WTC11 (cell line): ENCODE measurements at places on chromosomes 2 and 18. TPM values are rescaled to one million over a fixed set of nuclear protein-coding genes. Genes with fewer than 3 reads are reported as not detected.

DNA sequence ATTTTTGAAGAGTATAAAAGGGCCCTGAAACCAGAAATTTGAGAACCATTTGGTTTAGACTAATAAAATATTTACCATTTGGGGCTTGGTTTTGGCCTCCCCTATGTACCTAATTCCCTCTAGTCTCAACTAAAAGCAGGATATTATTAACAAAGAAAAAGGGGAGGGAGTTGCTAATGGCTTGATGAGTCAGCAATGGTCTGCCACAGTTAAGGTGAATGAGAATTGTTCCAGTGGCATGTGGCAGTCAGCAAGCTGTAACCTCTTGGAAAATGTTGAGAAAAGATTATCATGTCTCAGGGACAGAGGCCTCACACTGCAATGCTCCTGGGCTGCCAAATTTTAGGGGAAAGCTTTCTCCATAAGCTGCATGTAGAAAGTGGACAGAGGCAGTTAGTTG, 20.1 kb upstream of the SLC39A10 start:
- DNase-seq = no peak
- H3K4me1 ChIP-seq = peaks cover 25% of the 10 kb centered on the region
- H3K27ac ChIP-seq = peak overlapping the region; percentile 30; the same call in 1 of the 2 replicates
- peaks cover 22% of the 10 kb centered on the region for H3K36me3 ChIP-seq
- no peak overlapping the region for H3K4me3 ChIP-seq
- H3K27me3 ChIP-seq = no peaks in the 10 kb centered on the region

- H3K36me3 ChIP-seq = no peaks in the 10 kb centered on the region
- no peak overlapping the region for H3K27ac ChIP-seq
- peaks cover 9% of the 10 kb centered on the region for H3K4me1 ChIP-seq
- no peak overlapping the region for H3K4me3 ChIP-seq
Observed at GRCh38 chr2:178871536-178871935, 64.3 kb upstream of the TTN start.

GRCh38 chr2:25558262-25558661, 115.1 kb downstream of the DTNB start:
- peak overlapping the region; percentile 59 for H3K27ac ChIP-seq
- H3K4me1 ChIP-seq = peaks cover 50% of the 10 kb centered on the region
- no peak for DNase-seq
- no peaks in the 10 kb centered on the region for H3K27me3 ChIP-seq
- 0 out of 2 replicates have a peak, but pooled peaks cover 3% of the 10 kb centered on the region for H3K36me3 ChIP-seq

The CNTNAP5 gene
- 0.22 to 0.57 TPM (median 0.34 TPM) in 3 replicates for total RNA-seq

The GPR55 gene
- not detected in 3 replicates for total RNA-seq

- H3K36me3 ChIP-seq = peaks cover 5% of the 10 kb centered on the region; the same call in 1 of the 2 replicates
- H3K27me3 ChIP-seq = no peaks in the 10 kb centered on the region
- no peak for DNase-seq
- H3K4me3 ChIP-seq = no peak overlapping the region
Observed at GRCh38 chr2:16639431-16639830, 26.2 kb downstream of the CYRIA start.

- no peak overlapping the region for H3K4me3 ChIP-seq
- H3K4me1 ChIP-seq = peaks cover 6% of the 10 kb centered on the region
- no peak overlapping the region for H3K27ac ChIP-seq
- no peaks in the 10 kb centered on the region for H3K36me3 ChIP-seq
- DNase-seq = no peak
Observed at GRCh38 chr2:28522481-28522880, 26.6 kb downstream of the PLB1 start.

The ARID5A gene
- 8.5 to 13.9 TPM (median 10.1 TPM) in 3 replicates for total RNA-seq

GRCh38 chr18:74946646-74947375, 262.1 kb downstream of the PTGR3 start:
- H3K27ac ChIP-seq = no peak overlapping the region
- no peak for DNase-seq
- no peaks in the 10 kb centered on the region for H3K27me3 ChIP-seq
- H3K4me1 ChIP-seq = peaks cover 65% of the 10 kb centered on the region
- no peak overlapping the region for H3K4me3 ChIP-seq
- no peaks in the 10 kb centered on the region for H3K36me3 ChIP-seq

DNA sequence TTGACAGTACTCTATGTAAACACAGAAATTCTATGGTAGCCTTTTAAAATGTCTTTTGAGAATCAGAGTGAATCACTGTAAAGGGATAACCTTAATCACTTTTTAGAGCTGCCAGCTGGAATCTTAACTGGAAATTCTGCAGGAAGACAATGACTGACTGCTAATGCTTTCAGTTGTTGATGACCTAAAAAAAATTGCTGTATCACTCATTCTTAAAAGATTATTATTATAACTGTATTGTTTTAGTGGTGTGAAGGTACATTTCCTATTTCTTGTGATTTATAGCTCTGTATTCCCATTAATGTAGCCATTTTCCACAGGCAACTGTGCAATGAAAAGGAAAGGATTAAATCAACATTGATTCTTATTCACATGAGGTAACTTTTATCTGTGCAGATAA, 260.5 kb downstream of the CALCRL start:
- H3K4me3 ChIP-seq = no peak overlapping the region
- DNase-seq = no peak
- H3K4me1 ChIP-seq = peaks cover 4% of the 10 kb centered on the region; the same call in 1 of the 2 replicates
- H3K27ac ChIP-seq = no peak overlapping the region
- peaks cover 11% of the 10 kb centered on the region for H3K36me3 ChIP-seq
- no peaks in the 10 kb centered on the region for H3K27me3 ChIP-seq
